ENCODE measurements at places on chromosomes 5 and 9.

DNA sequence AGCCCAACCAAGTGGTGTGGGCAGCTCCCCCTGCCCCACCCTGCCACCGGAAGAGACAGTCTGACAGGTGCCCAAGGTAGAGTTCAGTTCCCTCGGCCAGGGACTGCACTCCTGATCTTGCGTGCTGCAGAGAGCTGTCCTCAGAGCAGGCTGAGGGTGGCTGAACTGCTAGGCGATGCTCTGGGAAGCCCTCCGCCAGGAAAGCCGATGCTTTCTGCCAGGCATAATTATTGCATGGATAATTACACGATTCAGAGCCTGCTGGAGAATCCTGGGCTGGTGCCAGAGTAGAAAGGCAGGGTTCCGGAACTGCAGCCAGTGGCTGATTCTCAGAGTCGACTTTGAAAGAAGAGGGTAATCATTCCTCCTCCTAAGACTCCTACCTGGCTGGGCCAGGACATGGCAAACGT, 19.3 kb downstream of the KCNIP1 start:
- DNase-seq = no peak

DNA sequence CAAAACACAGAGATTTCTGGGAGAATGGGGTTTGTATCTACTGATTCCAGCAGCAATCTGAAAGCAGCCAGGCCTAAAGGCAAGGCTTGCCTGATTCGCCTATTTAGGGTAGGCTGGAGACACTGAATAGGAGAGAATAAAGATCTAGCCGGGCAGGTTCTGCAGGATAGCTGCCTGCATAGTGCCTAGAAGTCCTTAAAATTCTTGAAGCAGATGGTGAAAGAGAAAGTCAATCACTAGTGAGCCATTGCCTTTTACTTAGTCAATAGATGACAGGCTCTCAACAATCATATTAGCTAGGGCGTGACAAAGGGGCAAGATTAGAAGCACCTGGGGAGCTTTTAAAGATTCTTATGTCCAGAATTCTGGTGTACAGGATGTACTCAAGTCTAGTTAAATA, 522.7 kb downstream of the HTR1A start:
- DNase-seq = no peak

DNA sequence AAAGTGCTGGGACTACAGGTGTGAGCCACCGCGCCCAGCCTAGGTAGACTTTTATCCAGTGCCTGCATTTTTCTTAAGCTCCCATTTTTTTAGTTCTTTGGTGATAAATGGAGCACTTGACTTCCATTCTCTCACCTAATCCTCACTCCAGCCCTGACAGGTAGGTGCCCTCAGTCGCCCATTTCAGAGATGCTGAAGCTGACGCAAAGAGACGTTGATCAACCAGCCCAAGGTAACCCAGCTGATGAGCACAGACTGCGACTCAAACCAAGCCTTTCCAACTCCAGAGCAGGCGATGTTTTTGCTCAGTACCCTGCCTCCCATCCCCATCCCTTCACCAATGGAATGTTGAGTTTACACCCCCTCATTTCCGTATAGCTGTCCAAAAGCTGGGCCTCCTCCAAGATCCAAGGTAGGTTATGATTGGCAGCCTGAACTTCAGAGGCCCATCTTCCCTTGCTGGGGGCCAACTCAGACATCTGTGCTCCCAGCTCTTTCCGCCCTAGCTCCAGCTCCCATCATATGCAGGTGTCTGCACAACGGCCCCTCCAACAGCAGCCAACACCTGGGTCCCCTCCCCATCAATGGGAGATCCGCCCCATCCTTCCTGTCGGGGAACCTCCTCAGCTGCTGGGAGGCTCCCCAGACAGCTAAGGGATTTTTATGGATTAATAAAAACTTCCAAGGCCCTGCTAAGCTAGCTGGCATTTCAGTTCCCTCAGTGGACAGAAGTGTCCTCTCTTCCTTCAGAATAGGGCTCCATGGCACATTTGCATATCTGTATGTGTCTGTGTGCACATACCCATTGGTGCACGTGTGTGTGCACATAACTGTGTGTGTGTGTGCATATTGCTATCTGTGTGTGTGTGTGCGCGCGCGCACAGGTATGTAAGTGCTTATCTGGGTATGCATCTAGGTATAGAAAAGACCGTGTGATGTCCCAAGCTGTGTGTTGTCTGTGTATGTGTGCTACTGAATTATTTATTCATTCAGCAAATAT, 39.3 kb upstream of the VDAC1 start:
- DNase-seq = no peak

- no peak for DNase-seq
These were observed 156.5 kb upstream of the NFIL3 start for GRCh38 chr9:91580136-91580535.

DNA sequence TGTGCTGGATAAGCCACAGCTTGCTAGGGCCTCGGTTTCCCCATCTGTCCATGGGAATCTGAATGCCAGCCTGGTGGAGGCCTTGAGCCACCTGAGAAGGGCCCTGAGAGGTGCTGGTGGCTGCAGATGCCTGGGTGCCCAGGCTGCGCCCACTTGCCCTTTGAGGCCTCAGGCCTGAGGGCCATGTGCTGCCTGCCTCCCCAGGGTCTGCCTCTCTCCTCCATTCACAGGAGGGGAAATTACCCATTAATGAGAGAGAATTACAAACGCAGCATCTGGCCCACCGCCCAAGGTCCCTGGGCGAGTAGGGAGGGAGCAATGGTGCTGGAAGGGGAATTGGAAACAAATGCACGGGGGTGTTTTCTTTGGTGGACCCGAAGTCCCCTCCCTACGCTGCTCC, 59.6 kb downstream of the BARX1 start:
- no peak for DNase-seq

GRCh38 chr9:121858788-121859187, 207.4 kb downstream of the DAB2IP start:
- DNase-seq = no peak

DNA sequence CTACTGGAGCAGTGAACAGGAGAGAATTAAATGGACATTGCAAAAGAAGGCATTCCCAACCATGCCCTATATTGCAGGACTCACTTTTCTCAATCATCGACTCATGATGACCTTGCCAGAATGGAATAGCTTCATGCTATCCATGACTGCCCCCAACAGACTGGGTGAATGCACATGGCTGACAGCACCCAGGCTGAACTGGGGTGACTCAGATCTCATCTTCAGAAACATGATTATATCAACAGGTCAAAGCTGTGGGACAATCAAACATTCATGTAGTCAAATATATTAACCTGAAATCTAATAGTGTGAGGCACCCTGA, 34.7 kb upstream of the MIER3 start:
- no peak for DNase-seq

DNA sequence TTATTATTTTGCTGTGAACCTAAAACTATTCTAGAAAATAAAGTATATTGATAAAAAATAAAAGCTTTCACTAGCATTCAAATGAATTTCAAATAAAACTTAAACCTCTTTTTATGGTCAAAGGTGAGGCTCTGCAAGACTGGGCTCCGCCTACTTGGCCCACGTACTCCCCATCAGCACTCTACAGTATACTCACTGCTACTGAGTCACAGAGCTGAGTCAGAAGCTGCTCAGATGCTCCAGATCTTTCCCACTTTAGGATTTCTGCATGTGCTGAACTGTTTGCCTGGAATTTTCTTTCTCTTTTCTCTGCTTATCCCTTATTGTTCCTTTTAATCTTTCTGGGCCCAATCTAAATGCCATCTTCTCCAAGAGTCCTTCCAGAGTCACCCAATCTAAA, 331.9 kb upstream of the CCNG1 start:
- DNase-seq = no peak

DNA sequence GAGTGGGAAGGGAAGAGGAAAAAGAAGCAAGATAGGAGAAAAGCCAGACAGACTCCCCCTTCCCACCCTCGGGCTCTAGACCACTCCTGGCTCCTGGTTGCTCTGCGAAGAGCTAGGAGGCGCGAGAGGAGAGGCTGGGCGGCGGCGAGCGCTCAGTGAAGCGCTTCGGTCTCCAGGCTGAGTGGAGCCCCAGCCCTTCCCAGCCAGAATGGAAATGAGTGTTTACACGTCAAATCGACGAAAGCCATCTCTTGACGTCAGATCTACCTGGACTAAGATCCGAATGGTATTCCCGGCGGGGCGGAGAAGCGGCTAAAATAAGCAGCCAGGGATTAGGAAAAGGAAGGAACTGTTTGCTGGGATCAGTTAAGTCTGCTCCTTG, at the start of gene PCSK1:
PCSK1 (minus strand) TSS at position 183 of the 382 bp plus-strand sequence. CDS start 206 bp downstream, outside the sequence.
- no peak for DNase-seq

DNA sequence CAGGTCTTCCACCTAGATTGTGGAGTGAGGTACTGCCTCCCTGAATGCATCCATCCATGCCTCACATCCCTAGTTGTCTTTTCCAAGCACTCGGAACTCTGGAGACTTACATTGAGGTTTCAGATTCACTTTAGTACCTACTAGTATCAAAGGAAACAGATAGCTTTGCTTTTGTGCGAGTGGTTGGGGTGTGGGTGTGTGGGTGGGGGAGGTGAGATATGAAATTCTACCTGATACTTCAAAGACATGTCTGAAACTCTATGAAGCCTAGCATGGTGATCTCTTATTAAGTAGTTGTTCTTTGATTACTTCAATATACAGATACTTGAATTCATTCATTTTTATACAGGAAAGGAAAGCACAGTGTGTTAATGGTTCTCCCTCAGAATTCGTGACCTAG, 64.4 kb downstream of the MCCC2 start:
- no peak for DNase-seq

GRCh38 chr9:87628346-87628745, 97.6 kb upstream of the CTSL start:
- DNase-seq = no peak

DNA sequence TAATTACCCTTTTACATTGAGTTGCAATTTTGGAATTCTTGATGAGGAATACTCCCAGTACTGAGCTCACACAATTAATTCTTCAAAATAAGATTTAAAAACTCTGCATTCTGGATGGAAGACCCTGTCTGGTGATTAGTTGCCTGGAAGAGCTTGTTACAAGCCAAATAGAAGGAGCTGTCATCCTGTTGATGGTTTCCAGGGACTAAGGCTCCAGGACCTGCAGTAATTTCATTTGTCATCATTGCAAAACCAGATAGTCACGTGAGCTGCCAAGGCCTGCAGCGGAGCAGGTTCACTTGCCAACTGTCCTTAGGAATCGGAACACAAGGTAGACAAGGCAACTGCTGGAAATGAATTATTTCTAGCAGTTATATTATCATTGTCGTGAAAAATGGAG, 597.7 kb downstream of the CCDC171 start:
- no peak for DNase-seq

DNA sequence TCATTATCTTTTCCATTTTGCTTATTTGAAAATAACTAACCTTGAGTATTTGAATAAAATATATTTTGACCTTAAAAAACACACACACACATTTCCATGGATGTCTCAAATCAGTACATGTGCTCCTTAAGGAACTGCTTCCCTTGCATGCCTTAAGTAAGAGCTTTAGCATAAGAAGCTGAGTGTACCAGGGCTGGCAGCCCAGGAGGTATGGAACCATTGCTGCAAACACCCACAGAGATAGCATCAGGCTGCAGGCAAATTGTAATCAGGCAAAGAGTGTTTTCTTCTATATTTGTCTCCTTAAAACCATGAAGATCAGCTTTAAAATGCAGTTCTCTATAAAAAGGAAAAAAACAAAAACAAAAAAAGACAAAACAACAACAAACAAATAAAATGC, 160.6 kb downstream of the PLK2 start:
- no peak for DNase-seq

GRCh38 chr9:125732562-125732961, 14.6 kb upstream of the PBX3 start:
- no peak for DNase-seq

GRCh38 chr5:89279391-89280036, 396.5 kb upstream of the MEF2C start:
- no peak for DNase-seq

GRCh38 chr9:126721564-126721981, 83.3 kb upstream of the ZBTB43 start:
- DNase-seq = no peak

DNA sequence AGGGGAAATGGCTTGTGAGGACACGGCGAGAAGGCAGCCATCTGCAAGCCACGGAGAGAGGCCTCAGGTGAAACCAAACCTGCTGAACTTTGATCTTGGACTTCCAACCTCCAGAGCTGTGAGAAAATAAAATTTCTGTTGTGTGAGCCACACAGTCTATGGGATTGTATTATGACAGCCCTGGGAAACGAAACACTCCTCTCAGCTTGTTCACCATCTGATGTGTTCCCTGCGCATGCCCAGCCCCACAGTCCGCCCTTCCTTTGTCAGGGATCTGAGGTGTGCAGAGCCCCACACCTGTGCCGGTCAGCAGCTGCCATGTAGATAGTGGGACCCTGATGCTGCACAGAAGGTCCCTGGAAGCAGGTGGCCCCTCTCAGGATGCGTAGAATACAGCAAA, 34.1 kb downstream of the PLPP7 start:
- DNase-seq = no peak

DNA sequence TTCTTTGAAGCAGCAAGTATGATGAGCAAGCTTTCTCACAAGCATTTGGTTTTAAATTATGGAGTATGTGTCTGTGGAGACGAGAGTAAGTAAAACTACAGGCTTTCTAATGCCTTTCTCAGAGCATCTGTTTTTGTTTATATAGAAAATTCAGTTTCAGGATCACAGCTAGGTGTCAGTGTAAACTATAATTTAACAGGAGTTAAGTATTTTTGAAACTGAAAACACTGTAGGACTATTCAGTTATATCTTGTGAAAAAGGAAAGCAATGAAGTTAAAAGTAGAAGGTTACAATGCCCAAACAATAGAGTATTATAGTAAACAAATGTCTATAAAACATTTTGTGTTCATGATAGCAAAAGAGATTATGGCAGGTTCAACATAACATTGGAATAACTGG, 88.6 kb downstream of the JAK2 start:
- no peak for DNase-seq

GRCh38 chr5:56919942-56920662, 10.7 kb downstream of the SETD9 start:
- DNase-seq = no peak

- DNase-seq = no peak
These were observed 40.1 kb downstream of the PFDN1 start for GRCh38 chr5:140262839-140263238.

DNA sequence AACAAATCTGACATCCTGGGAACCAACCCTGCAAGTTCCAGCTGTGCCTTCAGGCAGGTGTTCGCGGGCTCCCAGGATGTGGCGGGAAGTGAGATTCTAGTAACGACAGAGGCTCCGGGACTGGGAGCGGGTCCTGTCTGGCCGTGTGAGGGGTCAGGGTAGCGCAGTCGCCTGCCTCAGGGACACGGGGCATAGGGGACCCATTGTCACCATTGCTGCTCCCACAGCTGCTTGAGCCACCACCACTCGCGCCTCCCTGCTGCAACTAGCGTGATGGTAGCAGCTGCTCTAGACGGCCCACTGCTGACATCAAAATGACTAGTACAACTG, 468.5 kb downstream of the CDH9 start:
- no peak for DNase-seq

DNA sequence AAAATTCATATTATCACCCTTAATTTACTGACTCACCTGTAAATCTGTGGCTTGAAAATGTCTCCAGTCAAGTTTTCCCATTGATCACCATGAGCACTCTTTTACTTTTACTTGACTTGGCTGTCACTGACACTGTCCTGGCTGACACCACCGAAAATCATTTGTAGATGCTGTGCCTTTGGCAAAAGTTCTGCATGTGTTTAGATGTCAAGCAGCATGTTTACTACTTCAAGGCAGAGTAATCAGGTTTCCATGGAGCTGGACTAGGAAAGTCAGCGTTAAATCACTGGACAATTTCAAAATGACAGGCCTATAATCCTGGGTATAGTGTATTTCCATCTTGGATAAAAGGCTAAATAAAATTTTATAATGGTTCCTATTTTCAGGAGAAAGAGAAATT, 1530.6 kb upstream of the CDH6 start:
- DNase-seq = no peak
